ENCODE measurements at places on chromosomes 7 and 10.

GRCh38 chr7:138549082-138549481 is 89.0 kb downstream of the TRIM24 start:
- DNase-seq: no peak

- no peak for DNase-seq
Observed at GRCh38 chr10:123906884-123907652, 15.5 kb upstream of the CPXM2 start.

- no peak for DNase-seq
Observed at GRCh38 chr10:10853954-10854353, 163.7 kb upstream of the CELF2 start.

DNA sequence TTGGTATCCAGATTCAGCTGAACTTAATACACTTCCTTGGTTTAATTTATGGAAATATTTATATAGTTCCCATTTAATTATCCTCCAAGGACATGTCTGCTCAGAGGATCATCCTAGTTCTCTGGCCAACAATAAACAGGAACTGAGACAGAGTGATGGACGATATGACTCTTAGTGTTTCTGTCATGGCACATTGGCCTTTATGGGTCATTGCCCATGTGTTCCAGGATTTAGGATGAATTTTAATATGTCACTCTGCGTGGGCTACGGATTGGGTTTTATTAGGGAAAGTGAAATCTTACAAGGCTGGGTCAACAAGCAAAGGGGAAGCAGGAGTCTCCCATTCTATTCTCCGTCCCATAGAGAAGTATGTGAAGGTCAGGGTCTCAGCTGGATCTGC is 18.8 kb upstream of the TNPO3 start:
- DNase-seq: no peak

GRCh38 chr7:130309986-130310385 is 17.0 kb downstream of the CPA4 start:
- DNase-seq: no peak

DNA sequence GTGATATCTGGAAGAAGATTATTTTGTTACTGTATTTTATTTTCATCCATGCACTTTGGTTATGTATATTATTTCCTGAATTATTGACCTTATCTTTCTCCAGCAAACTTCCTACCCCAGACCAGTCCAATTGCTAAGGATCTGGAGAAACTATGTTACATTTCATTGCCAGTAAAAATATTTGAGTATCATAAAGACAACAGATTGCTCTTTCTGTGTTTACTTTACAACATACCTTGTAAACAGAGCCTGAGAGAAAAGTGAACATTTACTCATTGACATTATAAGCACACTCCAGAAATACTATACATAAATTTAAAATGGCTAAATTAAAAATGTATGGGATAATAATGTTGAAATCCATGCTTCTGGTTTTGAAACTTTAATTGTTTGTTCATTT is 186.2 kb upstream of the FAM3C start:
- no peak for DNase-seq

DNA sequence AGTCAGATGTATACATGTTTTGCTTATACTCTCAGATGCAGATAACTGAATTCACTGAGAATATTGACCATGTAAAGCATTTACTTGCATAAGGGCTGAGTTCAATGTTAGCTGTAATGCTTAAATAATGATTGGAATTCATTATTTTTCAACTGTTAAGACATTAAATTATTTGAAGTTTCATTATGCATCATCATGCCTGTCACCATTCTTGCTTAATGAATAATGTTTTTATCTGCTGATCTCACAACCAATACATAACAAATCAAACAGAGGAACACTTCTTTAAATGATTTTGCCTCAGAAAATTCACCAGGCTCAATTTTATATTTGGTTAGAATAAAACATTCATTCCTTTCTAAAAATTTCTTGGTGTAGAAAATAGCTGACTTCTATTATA is 233.4 kb downstream of the GPR37 start:
- no peak for DNase-seq

DNA sequence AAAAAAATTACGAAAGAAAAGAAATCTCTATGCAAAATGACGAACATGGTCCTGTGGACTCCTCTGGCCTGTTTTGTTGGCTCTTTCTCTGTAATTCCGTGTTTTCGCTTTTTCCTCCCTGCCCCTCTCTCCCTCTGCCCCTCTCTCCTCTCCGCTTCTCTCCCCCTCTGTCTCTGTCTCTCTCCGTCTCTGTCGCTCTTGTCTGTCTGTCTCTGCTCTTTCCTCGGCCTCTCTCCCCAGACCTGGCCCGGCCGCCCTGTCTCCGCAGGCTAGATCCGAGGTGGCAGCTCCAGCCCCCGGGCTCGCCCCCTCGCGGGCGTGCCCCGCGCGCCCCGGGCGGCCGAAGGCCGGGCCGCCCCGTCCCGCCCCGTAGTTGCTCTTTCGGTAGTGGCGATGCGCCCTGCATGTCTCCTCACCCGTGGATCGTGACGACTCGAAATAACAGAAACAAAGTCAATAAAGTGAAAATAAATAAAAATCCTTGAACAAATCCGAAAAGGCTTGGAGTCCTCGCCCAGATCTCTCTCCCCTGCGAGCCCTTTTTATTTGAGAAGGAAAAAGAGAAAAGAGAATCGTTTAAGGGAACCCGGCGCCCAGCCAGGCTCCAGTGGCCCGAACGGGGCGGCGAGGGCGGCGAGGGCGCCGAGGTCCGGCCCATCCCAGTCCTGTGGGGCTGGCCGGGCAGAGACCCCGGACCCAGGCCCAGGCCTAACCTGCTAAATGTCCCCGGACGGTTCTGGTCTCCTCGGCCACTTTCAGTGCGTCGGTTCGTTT is 83.5 kb upstream of the SLF2 start:
- DNase-seq: no peak

DNA sequence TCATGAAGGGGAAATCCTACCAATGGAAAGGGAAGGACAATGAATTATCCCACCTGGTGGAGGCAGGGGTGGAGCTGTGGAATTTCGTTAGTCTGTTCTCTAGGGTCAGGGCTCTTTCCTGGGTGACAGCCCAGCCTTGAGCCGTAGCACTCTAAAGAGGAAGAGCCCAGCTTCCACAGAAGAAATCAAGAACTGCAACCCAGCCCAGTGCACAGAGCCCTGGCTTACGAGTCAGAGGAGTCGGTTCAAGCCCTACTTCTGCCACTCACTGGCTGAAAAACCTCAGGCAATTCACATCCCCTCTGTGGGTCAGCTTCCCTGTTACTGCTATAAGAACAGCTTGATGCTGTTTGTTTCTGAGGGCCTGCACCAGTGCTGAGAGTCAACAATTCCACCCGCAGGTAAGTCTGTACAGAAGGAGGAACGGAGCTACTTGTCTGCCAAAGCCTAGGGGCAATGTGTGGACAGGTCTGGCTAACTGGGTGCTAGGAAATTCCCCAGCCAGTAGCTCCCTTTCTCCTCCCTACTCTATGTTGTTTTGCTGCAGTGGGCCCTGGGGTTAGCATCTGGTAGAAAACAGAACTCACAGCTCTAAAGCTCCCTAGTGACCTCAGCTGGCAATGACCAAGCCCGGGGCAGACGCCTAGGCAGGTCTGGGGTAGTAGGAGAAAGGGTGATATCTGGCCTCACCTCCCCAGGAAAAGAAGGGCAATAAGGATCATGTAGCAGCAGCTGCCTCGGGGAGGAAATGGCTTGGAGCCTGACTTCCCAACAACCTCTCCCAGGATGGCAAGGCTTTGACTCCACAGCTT is 3.3 kb downstream of the AVPI1 start:
- no peak for DNase-seq

- no peak for DNase-seq
Observed at GRCh38 chr7:128735436-128735835, 3.7 kb upstream of the CALU start.

- no peak for DNase-seq
Observed at GRCh38 chr10:70158113-70158512, 11.6 kb upstream of the TYSND1 start.

- DNase-seq: no peak
Observed at GRCh38 chr7:137885678-137886077, 38.9 kb upstream of the DGKI start.

GRCh38 chr7:5452937-5453540 is 29.4 kb upstream of the TNRC18 start:
- DNase-seq: no peak

GRCh38 chr10:71735709-71736569 is 16.4 kb upstream of the C10orf105 start:
- no peak for DNase-seq

- DNase-seq: no peak
Observed at GRCh38 chr7:138729444-138729843, 28.3 kb upstream of the SVOPL start.

- DNase-seq: no peak
Observed at GRCh38 chr7:140923358-140924006, 1.2 kb downstream of the BRAF start.

DNA sequence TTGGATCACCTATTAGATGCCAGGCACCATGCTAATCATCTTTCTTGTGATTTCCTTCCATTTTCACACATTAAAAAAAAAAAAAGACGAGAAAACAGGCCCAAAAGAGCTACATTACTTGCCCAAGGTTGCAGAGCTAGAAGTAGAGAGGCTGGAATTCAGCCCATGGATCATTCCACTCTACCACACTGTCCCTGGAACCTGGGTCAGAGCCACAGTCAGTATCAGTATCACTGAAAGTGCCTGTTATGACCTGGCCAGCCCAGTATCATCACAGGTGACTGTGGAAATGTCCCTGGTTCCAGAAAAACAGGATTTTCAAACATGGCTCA is 3.3 kb upstream of the FLNC start:
- no peak for DNase-seq

DNA sequence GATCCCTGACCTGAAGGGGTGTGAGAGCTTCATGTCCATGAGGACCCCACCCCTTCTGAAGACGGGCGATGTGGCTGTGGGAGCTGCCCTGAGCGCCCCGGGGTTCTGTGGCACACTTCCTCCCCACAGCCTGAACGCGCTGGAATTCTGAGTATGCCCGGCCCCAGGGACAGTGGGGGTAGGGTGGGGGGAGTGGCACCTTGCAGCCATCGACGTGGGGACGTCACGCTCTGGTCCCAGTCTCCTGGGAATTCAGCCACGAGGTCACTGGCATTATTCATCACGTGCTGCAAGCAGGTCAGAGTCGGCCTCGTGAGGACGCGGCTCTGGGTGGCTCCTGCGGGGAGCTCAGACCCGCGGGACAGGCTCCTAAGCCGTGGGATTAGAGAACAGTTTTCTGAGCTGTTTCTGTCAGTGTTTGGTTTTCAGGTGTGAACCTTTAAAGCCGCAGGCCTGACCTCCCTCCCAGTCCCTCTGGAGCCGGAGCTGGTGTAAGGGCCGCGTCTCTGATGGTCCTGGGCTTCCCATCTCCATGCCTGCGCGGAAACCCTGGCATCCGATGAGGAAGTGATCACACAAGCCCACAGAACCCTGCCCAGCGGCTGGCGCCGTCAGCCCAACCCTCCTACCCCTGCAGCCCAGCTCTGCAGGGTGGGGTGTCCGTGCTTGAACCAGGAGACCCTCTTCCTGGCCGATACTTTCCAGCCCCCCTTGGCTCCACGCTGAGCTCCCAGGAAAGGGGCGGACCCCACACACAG is 16.1 kb downstream of the GPR146 start:
- no peak for DNase-seq

DNA sequence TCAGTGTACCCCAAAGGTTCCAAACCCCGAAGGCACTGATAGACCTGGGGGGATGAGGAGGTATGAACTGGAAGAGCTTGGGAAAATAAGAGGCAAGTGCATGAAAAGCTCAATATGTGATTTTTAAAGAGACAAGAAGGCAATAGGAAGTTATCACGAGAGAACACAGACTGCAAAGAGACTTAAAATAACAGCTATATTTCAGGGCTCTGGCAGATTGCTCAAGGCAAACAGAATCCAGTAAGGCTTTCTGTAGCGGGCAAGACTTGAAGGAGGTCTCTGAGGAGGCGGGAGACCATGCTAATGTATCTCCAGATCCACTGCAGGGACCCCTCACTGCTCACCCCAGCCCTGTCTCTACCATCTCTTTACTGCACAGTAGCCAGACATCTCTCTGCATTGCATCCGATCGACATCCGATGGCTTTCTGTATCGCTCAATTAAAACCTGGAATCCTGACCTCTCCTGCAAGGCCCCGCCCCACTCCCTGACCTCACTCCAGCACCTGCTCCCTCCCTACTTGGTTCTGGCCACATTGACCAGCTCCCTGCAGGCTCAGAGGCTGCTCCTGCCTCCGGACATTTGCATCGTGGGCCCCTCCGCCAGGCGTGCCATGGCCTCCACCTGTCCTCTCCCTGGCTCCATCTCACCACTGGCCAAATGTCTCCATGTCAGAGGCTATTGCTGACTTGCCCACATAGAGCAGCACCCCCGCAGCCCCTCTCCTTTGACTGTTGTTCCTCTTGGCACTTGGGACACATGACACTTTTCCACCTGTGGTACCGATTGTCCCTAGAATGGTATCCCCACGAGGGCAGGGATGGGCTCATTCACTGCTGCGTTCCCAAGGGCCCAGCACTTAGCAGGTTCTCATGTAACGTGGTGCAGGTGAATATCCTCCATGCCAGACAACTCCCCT is 118.0 kb downstream of the PRKAG2 start:
- no peak for DNase-seq

DNA sequence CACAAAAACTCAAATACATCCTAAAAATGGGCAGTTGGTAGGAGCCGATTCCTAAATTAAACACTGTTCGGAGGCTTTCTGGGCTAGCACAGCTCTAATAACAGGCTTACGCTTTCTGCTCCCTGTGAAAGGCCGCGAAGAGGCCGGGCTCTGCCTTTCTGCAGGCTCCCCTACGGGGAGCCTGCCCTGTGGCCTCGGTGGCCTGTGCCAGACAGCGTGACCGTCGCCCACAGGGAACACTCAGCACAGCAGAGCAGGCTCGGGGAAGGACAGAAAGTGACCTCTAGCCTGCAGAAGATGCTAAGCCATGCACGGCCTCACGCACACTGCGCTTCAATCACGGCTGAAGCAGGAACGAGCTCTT is 64.2 kb downstream of the DIP2C start:
- DNase-seq: no peak

GRCh38 chr10:103451831-103452505 is at the start of gene CALHM2:
Gene CALHM2 (minus strand): TSS chr10:103452370. CDS start chr10:103449941, 2,429 bp downstream.
- no peak for DNase-seq

GRCh38 chr10:31752170-31752569 is 176.5 kb downstream of the ARHGAP12 start:
- DNase-seq: no peak

DNA sequence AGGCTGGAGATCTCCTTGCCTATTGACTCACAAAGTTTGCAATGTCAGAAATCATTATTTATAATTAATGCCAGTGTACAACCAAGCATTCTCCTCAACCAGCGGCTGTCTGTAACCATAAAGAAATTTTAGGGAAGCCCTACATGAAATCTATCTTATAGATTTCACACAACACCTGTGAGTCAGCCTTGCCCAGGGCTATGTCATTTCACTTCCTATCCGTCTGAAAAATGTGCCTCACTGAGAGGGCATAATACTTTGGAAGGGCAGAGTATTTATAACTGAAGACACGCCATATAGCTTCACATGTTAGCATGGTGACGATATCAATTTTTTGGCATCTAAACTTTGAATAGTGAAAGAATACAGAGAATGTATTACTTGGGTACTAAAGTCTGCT is 296.6 kb upstream of the ETV1 start:
- DNase-seq: no peak
